ENCODE measurements at places on chromosomes 3 and 15. TPM values are rescaled to one million over a fixed set of nuclear protein-coding genes. Genes with fewer than 3 reads are reported as not detected.

The CHRD gene
- 0.66 TPM for total RNA-seq

DNA sequence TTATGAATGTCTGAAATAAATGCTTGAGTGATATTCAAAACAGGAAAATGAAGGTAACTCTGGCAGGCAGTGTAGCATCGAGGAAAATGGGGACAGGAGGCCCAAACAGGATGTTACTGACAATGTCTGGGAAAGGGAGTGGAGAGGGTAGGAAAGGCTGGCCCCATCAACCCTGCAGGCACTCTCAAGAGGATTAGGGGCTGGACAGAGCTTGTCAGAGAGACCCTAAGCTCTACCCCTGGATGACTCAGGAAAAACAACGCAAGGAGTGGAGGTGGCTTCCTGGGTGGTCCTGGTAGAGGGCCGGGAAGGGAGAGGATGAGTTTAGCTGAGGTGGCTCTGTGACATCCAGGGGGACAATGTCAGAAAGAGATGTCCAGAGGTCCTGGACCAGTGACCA is 106.0 kb downstream of the RYK start:
- no peak for DNase-seq

DNA sequence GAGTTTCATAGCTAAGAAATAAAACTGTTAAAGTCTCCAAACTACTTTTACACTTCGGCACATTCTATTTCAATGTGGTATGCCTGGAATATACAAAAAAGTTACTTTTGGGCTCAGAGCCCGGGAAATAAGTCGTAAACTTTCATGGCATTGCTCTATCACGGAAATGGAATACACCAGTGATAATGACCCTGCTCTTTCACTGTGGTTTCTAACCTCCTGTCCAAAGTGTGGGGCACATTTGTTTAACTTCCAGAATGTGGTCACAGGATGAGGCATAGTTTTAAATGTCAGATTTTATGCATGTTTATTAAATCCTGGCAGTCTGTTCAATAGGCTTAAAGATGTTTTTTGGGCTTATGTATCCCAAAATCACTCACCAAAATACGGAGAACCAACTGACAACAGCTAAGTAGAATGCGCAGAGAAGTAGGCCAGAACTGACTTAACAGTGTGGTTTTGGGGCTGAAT is 5.1 kb downstream of the CXCR6 start:
- DNase-seq, result no peak

DNA sequence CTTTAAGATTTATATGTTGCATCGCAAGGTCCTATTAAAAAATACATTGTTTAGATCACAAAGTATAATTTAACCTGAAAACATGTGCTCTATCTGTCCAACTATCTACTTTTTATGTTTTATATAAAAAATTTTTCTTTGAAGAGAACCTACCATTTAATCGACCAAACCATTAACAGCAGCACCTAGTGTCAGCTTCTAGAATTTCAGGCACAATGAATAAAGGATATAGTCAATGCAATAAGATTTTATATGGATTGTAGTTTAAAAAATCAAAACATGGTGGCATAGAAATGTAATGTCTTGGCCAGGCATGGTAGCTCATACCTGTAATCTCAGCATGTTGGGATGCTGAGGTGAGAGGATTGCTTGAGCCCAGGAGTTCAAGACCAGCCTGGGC is 313.7 kb downstream of the GAP43 start:
- DNase-seq, result no peak

- peak; percentile 28 for DNase-seq
Observed at GRCh38 chr3:113552851-113553250, 20.5 kb downstream of the SIDT1 start.

DNA sequence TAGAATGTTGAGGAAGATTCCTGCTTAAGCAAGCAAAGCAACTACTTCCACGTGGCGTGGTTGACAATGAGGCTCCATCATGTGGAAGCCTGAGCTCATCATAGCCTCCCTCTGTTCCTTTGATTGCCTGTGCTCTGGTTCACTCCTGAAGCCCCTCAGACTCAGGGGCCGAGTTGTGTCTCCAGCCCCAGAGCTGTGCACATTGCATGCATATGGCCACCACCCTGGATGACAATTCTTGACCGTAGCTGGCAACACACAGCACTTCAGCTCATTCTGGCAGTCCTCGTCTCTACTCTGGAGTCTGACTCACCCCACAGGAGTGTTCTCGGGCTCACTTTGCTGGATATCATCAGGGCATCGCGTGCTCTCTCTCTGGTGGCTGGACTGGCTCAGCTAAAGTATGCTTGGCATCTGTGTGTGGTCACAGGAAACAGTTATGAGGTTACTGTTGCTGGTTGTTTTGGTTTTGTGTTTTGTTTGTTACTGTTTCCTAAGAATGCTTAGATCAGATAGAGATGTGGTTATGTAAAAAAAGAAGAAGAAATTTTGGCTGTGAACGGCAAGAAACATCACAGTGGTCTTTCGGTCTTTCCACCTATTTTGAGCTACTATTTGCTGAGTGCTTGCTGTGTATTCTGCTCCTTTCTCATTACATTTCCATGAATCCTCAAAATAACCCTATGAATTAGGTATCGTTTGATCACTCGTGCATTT is 41.6 kb upstream of the MRPS22 start:
- DNase-seq, result no peak

DNA sequence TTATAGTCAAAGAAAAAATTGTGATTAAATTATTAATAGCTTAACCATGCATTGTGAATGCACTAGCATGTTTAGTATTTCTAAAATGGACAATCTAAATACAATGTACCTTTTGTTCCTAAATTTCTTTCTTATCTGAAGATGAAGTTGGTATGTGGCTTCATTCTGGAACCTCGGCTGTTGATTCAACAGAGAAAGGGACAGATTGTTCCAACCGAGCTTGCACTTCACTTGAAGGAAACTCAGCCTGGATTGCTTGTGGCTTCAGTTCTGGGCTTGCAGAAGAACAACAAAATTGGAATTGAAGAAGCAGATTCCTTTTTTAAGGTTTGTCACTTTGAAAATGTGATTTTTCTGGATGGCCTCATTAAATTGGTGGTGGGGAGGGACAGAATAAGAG is 32.6 kb downstream of the HPS3 start:
- no peak for DNase-seq

- no peak for DNase-seq
Observed at GRCh38 chr15:33341953-33342352, 31.2 kb downstream of the RYR3 start.

DNA sequence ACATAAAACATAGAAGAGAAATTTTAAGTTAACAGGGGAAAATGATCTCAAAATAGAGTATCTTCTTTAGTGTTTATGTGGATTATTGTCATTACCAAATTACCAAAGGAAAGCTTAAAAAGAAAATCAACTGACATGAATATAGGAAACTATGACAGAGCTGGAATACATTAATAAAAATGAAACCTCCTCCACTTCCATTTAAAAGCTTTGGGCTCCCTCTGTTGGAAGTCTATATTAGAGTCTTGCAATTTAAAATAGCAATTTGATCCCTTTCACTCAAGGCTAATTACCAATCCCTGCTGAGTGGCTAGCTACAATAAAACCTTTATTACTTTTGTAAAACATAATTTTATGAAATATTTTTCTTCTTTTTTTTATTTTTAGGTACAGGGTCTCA is 61.4 kb upstream of the IMPG2 start:
- DNase-seq, result peak; percentile 76

GRCh38 chr3:78571486-78571885 is 1196.3 kb downstream of the ROBO1 start:
- no peak for DNase-seq

The NR2E3 gene
- total RNA-seq, result 0.62 TPM

DNA sequence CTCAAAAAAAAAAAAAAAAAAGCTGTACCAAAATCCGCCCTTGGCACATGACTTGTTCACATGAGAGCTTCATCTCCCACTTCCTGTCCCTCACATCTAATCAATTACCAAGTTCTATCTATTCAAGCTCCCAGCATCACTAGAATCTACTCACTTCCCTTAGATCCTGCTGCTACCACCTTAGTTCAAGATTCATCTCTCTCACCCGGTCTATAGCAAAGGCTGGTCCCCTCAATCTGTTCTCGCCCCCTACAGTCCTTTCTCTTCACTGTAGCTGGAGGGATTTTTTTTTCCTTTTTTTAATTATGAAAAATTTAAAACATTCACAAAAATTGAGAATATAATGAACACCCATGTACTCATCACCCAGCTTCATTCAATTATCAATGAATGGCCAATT is 16.7 kb upstream of the GPR160 start:
- DNase-seq, result peak; percentile 56

The NFKBIZ gene
- 18.2 TPM for total RNA-seq

- DNase-seq, result no peak
Observed at GRCh38 chr3:58369038-58369437, 36.3 kb downstream of the PXK start.

GRCh38 chr3:32200490-32200889 is 38.0 kb upstream of the CMTM8 start:
- no peak for DNase-seq

The GOLGA8M gene
- not detected for total RNA-seq

DNA sequence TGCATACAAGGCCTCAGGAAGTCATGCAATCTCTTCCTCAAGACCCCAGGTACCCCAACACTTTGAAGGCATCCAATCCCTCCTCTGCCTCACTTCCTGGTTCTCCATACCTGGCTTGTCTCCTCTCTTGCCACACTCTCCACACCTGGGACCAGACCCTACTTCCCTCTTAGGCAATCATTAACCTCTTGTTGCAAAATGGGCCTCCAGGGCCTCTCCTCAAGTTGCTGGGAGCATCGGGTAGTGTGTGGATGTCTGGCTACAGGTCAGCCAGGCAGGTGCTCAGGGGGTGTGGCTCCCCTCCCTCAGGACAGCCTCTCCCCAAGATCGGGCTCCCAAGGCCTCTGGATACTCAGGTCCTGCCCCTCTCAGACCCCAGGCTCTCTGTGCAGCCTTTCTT is 8.6 kb downstream of the PLA2G4E start:
- no peak for DNase-seq

DNA sequence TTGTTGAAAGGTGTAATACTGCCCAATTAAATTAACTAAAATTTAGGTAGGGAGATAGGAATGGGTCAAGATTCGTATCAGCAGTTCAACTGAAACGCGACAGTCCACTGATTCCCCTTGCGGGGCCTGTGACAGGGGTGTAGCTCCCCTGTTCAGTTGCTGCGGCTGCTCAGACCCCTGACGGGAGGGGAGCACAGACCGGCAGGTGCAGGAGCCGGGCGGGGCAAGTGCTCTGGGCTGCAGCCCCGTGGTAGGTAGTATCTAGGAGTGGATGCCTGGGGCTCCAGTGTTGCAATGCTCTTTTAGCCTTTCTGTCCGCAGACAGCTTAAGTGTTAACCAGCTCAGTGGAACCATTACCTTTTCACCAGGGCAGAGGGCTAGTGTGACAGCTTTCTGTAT is 164.9 kb downstream of the ROBO2 start:
- DNase-seq, result peak; percentile 39

DNA sequence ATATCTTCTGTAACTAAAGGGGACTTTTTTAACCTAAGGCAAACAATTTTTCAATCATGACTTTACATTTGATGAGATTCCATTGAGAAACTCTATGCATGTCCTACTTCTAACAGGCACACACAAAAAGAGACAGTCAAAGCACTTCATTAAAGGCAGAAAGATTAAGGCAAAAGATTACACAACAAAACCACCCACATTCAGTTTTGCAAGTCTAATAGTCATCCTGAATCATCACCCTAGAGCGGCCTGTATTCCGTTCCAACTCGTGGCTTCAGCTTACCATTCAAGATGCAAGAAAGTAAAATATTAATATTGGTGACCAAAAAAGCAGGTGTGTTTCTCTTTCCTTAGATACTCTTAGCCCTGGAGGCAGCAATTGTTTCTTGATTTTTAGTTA is 205.9 kb downstream of the P3H2 start:
- no peak for DNase-seq

- DNase-seq, result no peak
Observed at GRCh38 chr3:14122301-14122700, 2.4 kb downstream of the CHCHD4 start.

GRCh38 chr15:75454471-75455378 is 3.2 kb upstream of the SIN3A start:
- DNase-seq, result peak; percentile 68

- DNase-seq, result no peak
Observed at GRCh38 chr3:85709346-85709892, 750.6 kb downstream of the CADM2 start.

- DNase-seq, result no peak
Observed at GRCh38 chr15:80560601-80561400, 134.3 kb upstream of the ABHD17C start.

DNA sequence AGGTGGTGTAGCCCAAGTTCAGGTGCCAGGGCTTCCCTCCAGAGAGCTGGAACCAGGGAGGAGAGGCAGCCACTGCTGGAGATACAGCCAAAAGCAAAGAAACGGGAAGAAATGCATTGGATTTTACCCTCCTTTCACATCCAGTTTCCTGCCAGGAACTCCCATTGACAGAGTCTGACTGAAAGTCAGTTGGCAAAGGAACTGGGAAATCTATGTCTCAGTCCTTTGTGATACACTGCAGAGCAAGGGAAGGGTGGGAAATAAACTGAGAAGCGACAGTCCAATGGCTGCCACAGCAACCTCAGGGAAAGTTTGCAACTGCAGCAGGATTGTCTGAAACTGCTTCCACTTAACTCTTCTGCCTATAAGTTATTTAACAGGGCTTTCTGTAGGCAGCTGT is 142.6 kb downstream of the SATB1 start:
- no peak for DNase-seq
